ENCODE measurements at places on chromosomes 3 and 15.
A peak's percentile ranks its signal among the peaks of the same experiment; 100 is the strongest.

GRCh38 chr3:13281507-13282357 lies 138.4 kb downstream of the NUP210 start:
- peak overlapping the region; percentile 61 for H3K4me3 ChIP-seq
- peaks cover 28% of the 10 kb centered on the region for H3K27me3 ChIP-seq
- H3K4me1 ChIP-seq = peaks cover 18% of the 10 kb centered on the region
- no peaks in the 10 kb centered on the region for H3K36me3 ChIP-seq

DNA sequence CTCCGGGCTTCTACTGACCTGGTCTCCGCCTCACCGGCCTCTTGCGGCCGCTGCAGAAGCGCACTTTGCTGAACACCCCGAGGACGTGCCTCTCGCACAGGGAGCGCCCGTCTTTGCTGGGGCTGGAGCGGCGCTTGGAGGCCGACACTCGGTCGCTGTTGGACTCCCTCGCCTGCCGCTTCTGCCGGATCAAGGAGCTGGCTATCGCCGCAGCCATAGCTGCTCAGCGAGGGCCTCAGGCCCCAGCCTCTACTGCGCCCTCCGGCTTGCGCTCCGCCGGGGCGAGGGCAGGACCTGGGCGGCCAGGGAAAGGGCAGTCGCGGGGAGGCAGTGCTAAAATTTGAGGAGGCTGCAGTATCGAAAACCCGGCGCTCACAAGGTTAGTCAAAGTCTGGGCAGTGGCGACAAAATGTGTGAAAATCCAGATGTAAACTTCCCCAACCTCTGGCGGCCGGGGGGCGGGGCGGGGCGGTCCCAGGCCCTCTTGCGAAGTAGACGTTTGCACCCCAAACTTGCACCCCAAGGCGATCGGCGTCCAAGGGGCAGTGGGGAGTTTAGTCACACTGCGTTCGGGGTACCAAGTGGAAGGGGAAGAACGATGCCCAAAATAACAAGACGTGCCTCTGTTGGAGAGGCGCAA lies 319.2 kb downstream of the FGF12 start:
- no peak for DNase-seq
- peak overlapping the region; percentile 42 for H3K4me3 ChIP-seq
- H3K27me3 ChIP-seq = peaks cover 16% of the 10 kb centered on the region
- no peaks in the 10 kb centered on the region for H3K36me3 ChIP-seq
- H3K27ac ChIP-seq = no peak overlapping the region
- H3K4me1 ChIP-seq = no peaks in the 10 kb centered on the region

DNA sequence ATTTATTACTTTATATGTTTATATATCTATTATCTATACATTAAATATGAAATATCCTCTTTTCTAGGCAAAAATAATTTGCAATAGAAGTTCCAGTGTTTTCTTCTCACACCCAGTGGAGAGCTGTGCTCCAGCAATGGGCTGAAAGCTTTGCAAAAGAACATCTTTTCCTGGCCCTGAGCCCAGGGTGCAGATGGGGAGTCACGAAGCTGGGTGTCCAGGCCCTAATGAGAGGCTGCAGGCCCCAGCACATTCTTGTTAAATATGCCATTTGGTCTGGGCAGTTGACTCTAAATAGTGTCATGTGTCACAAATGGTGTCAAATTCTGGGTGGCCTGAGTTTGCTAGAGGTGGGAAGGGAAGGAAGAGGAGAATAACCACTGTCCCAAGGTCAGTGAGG lies 5.7 kb downstream of the NTRK3 start:
- DNase-seq = no peak
- no peak overlapping the region for H3K4me3 ChIP-seq
- no peak overlapping the region for H3K27ac ChIP-seq
- peaks cover 59% of the 10 kb centered on the region for H3K4me1 ChIP-seq
- H3K36me3 ChIP-seq = no peaks in the 10 kb centered on the region

- no peak for DNase-seq
- no peak overlapping the region for H3K27ac ChIP-seq
- H3K27me3 ChIP-seq = no peaks in the 10 kb centered on the region
- H3K36me3 ChIP-seq = no peaks in the 10 kb centered on the region
- H3K4me3 ChIP-seq = no peak overlapping the region
These were observed 44.1 kb downstream of the STARD5 start for GRCh38 chr15:81279621-81280485.

DNA sequence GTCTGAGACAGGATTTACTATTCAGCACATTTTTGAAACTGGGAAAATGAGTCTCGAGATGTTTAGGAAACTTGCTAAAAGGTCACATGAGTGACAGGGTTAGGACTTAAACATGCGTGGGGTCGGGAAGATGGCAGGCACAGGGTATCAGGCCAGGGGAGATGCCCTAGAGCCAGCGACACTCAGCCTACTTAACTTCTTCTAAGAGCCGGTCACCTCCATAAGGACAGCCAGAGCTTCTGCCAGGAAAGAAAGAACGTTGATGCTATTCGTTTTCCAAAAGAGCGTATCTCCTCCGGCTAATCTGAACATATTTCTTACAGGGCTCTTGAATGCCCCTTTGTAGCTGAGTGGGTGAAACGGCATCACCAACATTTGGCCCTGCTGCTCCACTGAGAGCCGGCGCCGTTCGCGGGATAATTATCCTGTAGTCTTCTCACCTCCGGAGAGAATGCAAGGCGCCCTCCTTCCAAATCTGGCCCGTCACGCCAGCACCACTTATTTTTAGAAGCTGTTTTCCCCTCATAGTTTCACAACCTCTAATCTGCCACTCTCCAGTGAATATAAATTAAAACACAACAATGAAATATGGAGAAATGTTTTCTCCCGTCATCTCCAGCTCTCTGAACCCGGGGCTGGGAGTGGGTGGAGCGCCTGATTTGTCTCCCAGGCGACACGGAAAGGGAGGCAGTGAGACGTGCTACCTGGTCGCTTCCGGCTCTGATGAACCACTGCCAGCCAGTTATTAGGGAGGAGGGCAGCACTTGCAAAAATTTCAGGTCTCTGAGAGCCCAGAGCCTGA lies 58.5 kb downstream of the LIPC start:
- H3K27ac ChIP-seq = no peak overlapping the region
- H3K4me3 ChIP-seq = no peak overlapping the region
- H3K4me1 ChIP-seq = no peaks in the 10 kb centered on the region
- no peaks in the 10 kb centered on the region for H3K36me3 ChIP-seq
- no peak for DNase-seq
- no peaks in the 10 kb centered on the region for H3K27me3 ChIP-seq

- H3K4me3 ChIP-seq = no peak overlapping the region
- no peak overlapping the region for H3K27ac ChIP-seq
- H3K4me1 ChIP-seq = no peaks in the 10 kb centered on the region
- H3K36me3 ChIP-seq = no peaks in the 10 kb centered on the region
- H3K27me3 ChIP-seq = no peaks in the 10 kb centered on the region
- DNase-seq = no peak
These were observed 27.9 kb upstream of the IL1RAP start for GRCh38 chr3:190485830-190486532.

DNA sequence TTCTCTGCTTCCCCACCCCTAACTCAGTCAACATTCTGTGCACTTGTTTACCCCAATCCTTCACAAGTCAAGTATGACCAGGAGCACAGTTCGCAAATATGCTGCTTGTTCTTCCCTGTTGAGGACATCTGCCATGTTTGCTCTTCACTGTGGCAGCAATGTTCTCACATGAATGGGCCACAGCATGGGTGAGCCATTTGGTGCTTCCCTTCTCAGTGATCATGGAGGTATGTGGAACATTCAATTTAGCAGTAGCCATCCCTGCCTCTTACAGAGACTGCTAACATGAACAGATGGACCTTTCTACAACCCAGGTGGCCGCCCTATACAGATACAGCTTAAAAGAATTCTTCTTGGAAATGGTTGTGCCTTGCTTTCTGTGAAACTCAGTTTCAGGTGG lies 660.1 kb upstream of the SGO1 start:
- H3K27ac ChIP-seq = no peak overlapping the region
- DNase-seq = no peak
- no peak overlapping the region for H3K4me3 ChIP-seq
- no peaks in the 10 kb centered on the region for H3K36me3 ChIP-seq

GRCh38 chr3:187744169-187745151 lies 808 bp downstream of the BCL6 start:
- peak overlapping the region; percentile 91 for H3K4me3 ChIP-seq
- peaks cover 36% of the 10 kb centered on the region for H3K4me1 ChIP-seq
- H3K36me3 ChIP-seq = no peaks in the 10 kb centered on the region
- peak overlapping the region; percentile 97 for H3K27ac ChIP-seq
- no peaks in the 10 kb centered on the region for H3K27me3 ChIP-seq

GRCh38 chr3:2635511-2635910 lies 474.7 kb downstream of the IL5RA start:
- H3K4me1 ChIP-seq = no peaks in the 10 kb centered on the region
- no peak overlapping the region for H3K27ac ChIP-seq
- no peaks in the 10 kb centered on the region for H3K36me3 ChIP-seq
- H3K4me3 ChIP-seq = no peak overlapping the region
- no peaks in the 10 kb centered on the region for H3K27me3 ChIP-seq
- DNase-seq = no peak

- H3K27me3 ChIP-seq = no peaks in the 10 kb centered on the region
- no peak for DNase-seq
- no peak overlapping the region for H3K4me3 ChIP-seq
- H3K4me1 ChIP-seq = no peaks in the 10 kb centered on the region
- no peaks in the 10 kb centered on the region for H3K36me3 ChIP-seq
- no peak overlapping the region for H3K27ac ChIP-seq
These were observed 96.7 kb downstream of the SV2B start for GRCh38 chr15:91196768-91197167.

- H3K36me3 ChIP-seq = no peaks in the 10 kb centered on the region
- H3K4me1 ChIP-seq = no peaks in the 10 kb centered on the region
- H3K27ac ChIP-seq = no peak overlapping the region
- no peak for DNase-seq
- no peaks in the 10 kb centered on the region for H3K27me3 ChIP-seq
These were observed 47.4 kb upstream of the ZBTB20 start for GRCh38 chr3:115194476-115194875.

- no peak overlapping the region for H3K4me3 ChIP-seq
- no peak overlapping the region for H3K27ac ChIP-seq
- no peaks in the 10 kb centered on the region for H3K36me3 ChIP-seq
- H3K27me3 ChIP-seq = no peaks in the 10 kb centered on the region
These were observed 138.3 kb upstream of the ROBO1 start for GRCh38 chr3:79906106-79906505.

GRCh38 chr3:53970661-53971060 lies 79.0 kb upstream of the SELENOK start:
- no peaks in the 10 kb centered on the region for H3K27me3 ChIP-seq
- no peaks in the 10 kb centered on the region for H3K4me1 ChIP-seq
- H3K36me3 ChIP-seq = no peaks in the 10 kb centered on the region
- no peak for DNase-seq

DNA sequence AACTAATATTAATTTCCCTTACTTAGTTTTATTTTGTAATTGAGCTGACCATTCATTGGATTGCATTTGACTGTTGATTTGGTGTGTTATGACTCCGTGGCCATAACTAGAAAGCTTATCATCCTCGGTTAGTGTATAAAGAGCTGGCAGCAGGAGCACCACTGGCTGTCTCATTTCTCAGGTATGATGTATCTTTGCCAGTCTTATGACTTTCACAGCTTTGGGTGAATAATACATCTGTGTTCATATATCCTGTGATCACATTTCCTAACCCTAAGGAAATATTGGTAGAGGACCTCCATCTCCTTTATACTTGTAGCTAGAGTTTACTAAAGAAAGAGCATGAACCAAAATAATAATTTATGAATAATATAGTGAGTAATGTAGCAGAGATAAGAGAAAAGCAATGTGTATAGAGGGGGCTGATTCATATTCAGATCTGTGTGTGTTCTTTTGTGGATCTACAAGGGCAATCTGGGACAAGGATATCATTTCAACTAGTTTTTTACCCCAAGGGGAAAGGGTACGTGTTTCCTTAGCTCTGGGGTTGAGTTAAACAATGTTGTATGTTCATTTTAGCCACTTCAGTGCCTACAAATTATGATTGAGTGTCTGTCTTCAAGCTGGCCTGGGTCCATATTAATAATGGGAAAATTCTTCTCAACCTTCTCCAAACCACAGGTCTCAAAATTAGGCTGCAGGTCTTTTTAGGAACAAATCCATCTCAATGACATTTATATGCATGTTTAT lies 901.7 kb downstream of the NTRK3 start:
- DNase-seq = no peak
- H3K27me3 ChIP-seq = no peaks in the 10 kb centered on the region
- H3K4me1 ChIP-seq = no peaks in the 10 kb centered on the region

DNA sequence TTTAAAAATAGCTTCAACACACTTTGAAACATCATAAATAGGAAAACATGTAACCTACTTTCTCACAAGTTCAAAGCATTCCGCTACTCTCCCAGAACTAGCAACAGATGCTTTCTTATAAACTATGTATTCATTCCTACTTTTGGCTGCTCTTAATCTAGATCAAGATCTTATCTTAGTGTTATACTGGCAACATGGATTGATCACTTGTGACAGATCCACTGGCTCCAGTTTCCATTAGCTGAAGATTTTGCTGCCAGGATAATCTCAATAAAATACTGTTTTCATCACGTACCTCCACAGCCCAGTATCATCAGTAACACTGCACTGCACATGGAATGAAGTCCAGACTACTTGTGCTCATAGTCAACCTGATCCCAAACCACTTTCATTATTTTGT lies 491.7 kb upstream of the AGTR1 start:
- no peak overlapping the region for H3K4me3 ChIP-seq
- no peaks in the 10 kb centered on the region for H3K27me3 ChIP-seq
- no peaks in the 10 kb centered on the region for H3K36me3 ChIP-seq
- no peak overlapping the region for H3K27ac ChIP-seq
- no peaks in the 10 kb centered on the region for H3K4me1 ChIP-seq

Data from tibial nerve (tissue), 4 donors.